ENCODE measurements at places on chromosomes 2 and 18.

DNA sequence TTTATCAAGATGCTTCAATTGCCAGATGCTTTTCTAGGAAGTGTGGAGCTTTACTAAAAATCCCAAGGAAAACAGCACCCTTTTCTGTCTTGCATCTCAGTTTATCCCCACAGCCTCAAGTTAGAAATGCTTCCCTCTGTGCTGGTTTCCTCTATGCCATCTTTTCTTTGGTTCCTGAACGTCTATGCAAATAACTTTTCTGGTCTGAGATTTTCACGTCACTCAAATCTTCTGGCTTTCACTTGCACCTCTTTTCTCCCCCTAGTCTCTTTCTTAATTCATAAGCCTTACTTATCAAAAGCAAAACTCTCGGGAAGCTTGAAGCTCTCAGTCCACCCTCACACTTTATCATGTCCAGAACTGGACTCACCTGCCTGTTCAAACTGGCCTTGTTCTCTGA is 33.9 kb downstream of the ARHGAP25 start:
- no peak for DNase-seq

DNA sequence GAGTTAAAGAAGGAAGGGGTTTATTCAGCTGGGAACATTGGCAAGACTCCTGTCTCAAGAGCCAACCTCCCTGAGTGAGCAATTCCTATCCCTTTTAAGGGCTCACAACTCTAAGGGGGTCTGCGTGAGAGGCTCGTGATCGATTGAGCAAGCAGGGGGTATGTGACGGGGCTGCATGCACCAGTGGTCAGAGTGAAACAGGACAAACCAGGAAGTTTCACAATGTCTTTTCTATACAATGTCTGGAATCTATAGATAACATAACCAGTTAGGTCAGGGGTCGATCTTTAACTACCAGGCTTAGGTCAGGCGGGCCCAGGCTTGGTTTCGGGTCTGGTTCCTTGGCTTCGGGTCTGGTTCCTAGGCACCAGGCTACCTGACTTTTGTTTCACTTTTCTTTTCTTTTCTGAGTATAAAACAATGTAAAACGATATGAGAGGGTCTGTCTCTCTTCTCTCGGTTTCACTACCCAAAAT is 30.1 kb upstream of the LIPG start:
- no peak for DNase-seq

GRCh38 chr2:124080281-124081153 is 55.4 kb downstream of the CNTNAP5 start:
- no peak for DNase-seq

DNA sequence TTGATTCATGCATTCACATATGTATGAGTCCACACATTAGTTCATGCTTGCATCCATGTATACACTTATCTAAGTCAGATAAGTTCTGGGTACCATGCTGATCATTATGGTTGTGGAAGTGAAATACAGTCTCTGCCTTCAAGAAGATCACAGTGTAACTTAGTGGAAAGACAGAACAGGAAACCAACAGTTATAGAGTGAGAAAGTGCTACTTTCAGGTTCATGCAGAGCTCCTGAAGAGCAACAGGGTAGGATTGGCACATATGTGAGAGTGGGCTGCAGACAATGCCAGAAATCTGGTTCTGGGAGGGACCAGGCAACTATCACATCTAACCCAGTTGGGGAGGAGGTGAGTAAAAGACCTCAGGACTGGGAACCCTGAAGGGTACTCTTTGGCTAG is 35.4 kb upstream of the PGAP1 start:
- no peak for DNase-seq

DNA sequence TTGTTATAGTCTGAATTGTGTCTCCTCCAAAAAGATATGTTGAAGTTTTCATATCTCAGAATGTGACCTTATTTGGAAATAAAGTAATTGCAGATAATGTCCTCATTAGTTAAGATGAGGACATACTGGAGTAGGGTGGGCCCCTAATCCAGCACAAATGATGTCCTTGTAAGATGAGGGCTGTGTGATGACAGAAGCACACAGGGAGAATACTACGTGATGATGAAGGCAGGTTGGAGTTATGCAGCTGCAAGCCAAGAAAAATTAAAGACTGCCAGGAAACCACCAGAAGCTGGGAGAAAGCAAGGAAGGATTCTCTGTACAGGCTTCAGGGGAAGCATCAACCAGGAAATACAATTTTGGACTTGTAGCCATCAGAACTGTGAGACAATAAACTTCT is 58.3 kb upstream of the PNPT1 start:
- no peak for DNase-seq

DNA sequence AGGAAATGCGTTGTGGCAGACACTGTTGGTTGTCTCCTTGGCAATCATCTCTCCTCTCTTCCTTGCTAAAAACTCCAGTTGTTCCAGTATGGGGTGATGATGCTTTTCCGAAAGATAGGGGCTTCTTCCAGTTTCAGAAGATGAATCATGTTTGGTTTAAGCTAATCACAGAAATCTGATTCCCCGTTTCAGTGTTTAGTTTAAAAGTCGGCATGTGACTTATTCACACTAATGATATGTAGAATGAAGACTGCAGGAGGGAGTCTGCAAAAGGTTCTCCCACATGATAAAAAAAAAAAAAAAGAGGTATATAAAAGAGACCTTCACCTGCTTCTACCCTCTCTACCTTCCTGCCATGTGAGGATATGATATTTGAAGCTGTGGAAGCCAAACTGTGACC is 239.0 kb upstream of the SIX2 start:
- no peak for DNase-seq

DNA sequence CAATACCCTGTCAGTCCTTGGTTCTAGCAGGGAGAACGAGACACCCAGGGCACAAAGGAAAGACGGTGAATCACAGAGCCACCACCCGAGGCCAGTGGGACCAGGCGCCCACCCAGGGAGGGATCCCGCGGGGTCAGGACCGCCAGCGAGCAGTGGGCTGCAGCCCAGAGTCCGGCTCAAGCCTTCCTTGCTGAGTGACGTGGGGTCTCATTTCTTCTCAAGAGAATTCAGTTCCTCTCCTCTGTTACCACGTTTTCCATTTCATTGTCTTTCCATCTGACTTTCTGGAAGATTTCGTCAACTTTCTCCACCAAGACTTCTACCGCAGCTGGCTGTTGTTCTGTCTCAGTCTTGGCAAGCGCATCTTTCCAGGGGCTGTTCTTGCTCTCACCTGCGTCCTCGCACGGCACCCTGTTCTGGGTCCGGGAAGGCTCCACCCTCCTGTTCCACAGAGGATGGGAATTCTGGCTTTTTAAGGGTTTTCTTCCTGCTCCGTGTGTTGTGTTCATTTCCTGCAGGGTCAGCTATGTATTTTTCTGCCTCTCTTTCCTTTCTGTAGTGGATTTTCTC is 248.6 kb downstream of the NDUFA10 start:
- no peak for DNase-seq

DNA sequence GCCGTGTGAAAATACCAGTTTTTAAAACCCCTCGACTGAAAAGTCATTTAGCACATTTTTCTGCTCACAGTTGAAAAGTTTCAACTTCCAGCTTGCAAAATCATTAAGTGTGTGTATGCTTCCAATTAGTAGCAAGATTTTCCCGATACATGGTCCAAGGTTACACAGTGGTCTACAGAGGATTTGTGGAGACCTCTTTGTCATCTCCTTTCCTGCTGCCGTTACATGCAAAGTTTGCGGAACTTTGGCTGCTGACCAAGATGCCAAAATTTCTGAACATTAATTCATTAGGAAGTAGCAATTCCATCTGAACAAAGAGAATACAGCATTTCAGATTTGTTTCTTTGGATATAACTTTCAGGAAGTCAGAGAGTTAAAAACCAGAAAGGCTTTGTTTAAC is 474.6 kb downstream of the PLCL1 start:
- no peak for DNase-seq

GRCh38 chr2:203889944-203890343 is 22.4 kb downstream of the CTLA4 start:
- no peak for DNase-seq

GRCh38 chr2:45822272-45822630 is 170.8 kb downstream of the PRKCE start:
- no peak for DNase-seq

DNA sequence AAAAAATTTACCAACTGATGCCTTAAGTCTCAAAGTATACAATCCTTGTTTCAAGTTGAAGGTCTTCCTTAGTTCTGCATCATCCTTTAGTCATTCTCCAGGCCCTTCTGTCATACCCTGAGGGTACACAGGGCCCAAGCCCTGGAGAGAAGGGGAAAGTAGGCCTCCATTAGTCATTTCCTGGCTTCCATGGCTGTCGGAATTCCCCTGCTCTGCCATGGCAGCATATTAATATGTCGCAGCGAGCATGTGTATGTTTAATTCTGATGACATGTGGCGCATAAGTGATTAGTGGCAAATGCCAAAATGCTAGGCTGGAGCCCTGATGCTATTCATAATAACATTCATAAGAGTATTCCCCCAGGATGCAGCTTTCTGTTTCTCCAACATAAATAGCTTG is 22.1 kb downstream of the GPR39 start:
- no peak for DNase-seq

DNA sequence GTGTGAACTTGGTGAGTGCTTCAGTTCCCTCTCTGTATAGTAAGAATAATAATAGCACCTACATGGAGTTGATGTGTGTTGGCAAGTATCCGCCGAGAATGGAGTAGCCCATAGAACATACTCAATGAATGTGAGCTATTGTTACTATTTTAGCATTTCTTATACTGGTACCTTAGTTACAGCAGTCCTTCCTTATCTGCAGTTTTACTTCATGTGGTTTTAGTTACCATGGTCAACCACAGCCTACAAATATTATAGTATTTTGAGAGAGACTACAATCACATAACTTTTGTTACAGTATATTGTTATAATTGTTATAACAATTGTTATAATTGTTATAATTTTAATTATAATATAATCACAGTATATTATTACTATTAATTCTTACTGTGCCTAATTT is 152.5 kb upstream of the RASGRP3 start:
- no peak for DNase-seq

- DNase-seq, result no peak
Measured at GRCh38 chr2:217179854-217180253, 320.0 kb upstream of the TNP1 start.

DNA sequence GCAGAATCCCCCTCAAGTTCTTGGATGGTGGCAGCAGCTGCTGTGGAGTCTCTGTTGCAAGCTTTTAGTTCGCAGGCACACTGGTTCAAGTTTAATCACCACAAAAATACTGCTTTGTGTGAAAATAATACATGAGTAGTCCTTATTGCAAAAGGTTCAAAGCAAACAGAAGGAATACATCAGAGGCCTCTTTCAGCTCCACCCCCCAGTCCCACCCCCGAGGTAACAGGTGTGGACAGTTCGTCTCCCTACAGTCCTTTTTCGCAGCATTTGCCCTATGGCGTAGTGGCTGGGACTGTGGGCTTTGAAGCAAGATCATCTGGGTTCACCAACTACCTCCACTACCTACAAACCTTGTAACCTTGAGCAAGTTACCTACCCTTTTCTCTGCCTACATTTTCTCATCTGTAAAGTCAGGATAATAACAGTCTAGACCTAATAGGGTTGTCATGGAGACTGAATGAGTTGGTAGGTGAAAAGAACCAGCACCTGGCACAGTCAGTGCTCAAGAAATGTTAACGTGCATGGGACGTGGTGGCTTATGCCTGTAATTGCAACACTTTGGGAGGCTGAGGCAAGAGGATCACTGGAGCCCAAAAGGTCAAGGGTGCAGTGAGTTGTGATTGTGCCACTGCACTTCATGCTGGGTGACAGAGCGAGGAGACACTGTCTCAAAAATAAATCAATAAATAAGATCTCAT is 61.7 kb downstream of the TCF7L1 start:
- no peak for DNase-seq

DNA sequence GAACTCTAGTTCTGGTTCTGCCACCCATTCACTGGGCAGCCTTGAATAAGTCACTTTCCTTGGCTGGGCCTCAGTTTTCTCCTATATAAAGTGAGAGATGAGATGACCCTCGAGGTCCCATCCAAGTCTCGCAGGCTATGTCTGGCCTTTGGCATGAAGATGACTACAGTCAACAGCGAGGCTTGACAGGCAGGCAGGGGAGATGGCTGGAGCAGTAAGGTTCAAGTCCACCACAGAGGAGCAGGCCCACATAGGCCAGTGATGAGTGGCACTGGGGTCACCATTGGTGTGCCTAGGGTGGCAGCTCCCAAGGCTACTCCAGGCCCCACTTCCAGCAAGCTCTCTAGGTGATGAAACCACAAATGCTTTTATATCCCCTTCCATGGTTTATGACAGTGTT is 161.4 kb downstream of the ZFP36L2 start:
- DNase-seq, result no peak

- DNase-seq, result no peak
Measured at GRCh38 chr2:152761214-152761613, 42.8 kb downstream of the ARL6IP6 start.

All from stimulated activated CD4-positive, alpha-beta T cell treated with anti-CD3 and anti-CD28 coated beads, Interleukin-4, amount 100 ng/mL, for 1 hour (primary cell).